ENCODE measurements at places on chromosomes 7 and 10.

DNA sequence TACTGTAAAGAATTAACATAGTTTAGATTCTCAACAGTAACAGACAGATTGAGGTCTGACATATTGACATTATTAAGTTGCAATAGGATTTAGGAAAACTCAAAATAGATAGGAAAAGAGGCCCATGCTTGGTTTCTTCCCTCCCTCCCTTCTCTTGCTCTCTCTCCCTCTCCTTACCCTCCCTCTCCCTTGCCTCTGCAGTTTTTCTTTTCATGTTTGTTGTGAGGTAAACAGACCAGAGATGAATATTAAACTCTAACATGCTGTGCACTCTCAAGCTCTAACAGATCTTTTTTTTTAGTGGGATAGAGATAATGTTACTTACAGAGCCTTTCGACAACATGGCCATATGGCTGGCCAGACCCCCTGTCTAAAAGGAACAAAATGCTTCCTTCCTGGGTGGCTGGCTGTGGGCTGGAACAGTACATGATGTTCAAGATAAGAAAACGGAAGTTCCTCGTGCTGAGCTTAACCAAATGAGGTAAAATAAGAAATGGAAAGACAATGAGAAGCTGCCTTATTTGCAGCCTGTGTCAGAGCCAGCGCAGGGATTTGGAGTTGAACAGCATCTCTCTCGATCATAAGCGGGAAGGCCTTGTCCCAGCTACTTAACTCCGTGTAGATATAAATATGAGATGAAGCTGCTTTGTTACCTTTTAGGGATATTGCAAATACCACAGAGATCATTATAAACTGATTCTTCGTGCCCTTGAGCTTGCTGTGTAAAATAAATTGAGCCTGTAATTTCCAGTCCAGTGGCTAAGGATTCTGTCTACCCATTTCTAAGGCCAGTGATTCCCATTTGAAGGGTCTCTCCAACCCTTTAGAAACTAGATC, 391.9 kb upstream of the NPVF start:
- DNase-seq, result no peak

GRCh38 chr7:30671793-30672465, 10.3 kb downstream of the CRHR2 start:
- no peak for DNase-seq

GRCh38 chr7:92020636-92021035, 80.0 kb downstream of the AKAP9 start:
- no peak for DNase-seq

- no peak for DNase-seq
Measured at GRCh38 chr7:121504482-121504881, 108.4 kb upstream of the FAM3C start.

DNA sequence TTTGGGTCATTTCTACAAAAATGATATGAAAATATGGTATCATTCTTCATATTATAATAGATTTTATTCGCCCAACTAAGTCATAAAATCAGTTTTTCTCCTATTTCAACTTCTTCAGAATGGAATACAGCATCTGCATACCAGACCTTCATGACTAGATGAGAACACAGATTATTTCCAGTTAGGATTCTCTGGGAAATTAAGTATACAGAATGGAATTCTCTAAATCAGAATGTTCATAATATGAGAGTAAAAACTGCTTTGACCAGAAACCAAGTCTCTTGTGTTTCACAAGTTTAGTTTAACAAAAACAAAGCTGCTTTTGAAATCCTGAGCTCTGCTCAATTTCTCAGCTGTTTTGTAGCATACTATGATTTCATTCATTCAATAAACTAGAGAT, 160.3 kb upstream of the SEMA3A start:
- no peak for DNase-seq

DNA sequence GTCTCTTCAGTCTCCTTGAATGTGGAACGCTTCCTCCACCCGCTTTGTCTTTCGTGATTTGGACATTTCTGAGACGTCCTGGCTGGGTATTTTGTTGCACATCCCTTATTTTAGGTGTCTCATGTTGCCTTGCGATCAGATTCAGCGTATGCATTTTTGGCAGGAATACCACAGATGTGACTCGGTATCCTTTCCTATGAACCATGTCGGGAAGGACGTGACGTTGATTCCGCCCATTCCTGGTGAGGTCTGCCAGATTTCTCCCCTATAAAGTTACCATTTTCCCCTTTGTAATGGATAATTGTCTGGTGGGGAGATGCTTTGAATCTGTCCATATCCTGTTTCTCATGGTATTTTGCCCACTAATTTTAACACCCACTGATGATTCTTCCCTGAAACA, 49.6 kb downstream of the RBM17 start:
- DNase-seq, result no peak

GRCh38 chr10:128476845-128477244, 350.6 kb upstream of the MKI67 start:
- no peak for DNase-seq
